NCI-H524 treated with DMSO at 0.1 percent for 48 hours (cell line): ENCODE measurements at places on chromosomes 3 and 15.

DNA sequence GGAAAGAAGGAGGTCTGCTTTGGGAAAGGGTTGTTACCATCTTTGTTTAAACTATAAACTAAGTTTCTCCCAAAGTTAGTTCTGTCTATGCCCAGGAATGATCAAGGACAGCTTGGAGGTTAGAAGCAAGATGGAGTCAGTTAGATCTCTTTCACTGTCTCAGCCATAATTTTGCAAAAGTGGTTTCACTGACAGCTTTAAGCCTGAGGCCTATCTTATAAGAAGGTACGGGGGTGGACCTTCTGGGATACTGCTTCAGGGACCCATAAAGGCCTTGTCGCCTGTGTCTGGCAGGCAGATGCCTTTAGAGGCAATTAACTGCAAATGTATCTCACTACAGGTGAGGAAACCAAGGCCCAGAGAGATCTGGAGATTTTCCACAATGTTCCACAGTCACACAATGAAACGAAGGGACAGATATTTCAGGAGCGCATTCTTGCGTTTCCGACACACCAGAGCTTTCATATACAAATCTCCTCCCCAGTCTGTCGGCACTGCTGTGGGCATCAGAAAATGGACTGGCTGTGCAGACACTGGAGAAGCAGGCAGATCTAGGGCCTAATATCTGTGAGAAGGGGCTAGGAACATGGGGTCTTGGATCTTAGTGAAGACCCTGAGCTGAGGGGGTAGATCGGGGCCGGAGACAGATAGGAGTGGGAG, 169.5 kb upstream of the SMAD3 start:
- DNase-seq, result no peak

DNA sequence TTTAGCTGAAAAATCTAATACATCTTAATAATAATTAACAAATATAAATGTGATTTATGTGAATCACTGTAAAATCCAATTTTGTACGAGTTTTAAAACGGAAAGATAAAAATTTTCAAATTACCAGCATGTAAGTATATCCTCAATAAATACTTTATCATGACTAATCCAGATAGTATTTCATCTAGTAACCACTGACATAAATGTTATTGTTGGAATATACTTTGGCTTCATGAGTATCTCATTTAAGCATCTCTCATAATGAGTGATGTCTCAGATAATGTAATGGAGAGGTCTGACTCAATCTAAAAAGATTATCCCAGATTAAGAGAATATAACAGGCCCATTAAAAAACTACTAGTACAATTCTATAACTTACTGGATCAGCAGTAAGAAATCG, 216.3 kb downstream of the STAG1 start:
- no peak for DNase-seq

DNA sequence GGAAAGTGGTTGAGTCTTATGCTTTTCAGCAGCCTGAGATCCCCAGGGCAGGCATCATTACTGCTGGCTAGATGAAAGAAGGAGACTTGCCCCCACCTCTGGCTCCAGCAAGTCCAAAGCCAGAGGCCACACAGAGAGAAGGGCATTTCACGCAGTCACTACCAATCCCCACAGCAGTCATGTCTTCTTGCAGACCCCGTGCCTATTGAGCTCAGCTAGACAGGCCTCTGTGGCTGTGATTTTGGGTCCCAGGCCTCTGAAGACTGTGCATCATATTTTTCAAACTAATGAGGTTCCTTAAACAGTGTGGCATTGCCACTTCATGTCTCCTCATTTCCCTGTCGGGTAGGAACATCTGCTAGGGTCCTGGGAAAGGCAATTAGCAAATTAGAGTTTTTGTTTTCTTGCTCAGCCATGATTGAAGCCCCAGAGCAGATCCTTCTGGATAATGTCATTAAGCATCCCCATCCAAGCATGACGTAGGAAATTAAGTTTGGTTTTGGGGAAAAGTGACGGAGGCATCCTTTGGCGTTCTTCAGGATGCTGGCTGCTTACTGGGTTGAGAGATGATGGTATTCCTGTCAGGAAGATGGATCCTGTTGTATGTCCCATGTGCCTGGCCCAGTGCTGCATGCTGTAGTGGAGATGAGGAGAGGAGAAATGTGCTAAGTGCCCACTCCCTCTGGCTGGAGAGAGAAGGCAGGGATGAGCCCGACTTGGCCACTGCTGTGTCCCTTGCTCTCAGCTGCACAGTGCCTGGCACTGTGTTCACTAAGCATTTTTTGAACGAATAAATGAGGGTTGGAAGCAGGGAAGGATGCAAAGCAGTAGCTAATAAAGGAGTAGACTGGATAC, 7.0 kb downstream of the SPSB4 start:
- no peak for DNase-seq

DNA sequence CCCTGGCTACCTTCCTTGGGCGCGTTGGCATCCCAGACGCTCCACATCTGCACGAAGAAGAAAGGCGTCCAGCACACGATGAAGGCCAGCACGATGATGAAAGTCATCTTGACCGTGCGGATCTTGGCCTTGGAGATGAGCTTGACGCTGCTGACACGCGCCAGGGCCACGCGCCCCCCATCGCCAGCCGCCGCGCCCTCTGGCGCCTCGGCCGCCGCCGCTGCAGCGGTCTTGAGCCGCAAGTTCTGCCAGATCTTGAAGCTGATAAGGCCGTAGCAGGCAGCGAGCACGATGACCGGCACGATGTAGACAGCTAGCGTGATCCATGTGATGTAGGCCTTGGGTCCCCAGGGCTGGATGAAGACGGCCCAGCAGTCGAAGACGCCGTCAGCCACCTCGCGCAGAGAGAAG, 2.2 kb downstream of the OXTR start:
- DNase-seq, result no peak

GRCh38 chr3:41117398-41117870, 81.9 kb upstream of the CTNNB1 start:
- DNase-seq, result no peak

DNA sequence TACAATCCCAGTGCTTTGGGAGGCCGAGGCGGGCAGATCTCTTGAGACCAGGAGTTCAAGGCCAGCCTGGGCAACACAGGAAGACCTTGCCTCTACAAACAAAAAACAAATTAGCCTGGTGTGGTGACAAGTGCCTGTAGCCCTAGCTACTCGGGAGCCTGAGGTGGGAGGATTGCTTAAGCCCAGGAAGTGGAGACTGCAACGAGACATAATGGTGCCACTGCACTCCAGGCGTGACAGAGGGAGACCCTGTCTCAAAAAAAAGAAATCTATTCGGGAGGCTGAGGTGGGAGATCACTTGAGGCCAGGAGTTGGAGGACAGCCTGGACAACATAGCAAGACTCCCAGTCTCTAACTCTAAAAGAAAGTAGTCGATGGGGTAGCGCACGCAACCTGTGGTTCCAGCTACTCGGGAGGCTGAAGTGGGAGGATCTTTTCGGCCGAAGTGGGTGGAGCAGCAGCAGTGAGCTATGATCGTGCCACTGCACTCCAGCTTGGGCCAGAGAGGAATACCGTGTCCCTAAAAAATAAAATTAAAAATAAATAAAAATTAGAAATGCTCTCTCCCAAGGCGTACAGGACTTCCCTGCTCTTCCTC, 775 bp downstream of the C3orf33 start:
- no peak for DNase-seq

- no peak for DNase-seq
Measured at GRCh38 chr3:155741101-155741500, 3.8 kb downstream of the PLCH1 start.

- DNase-seq, result no peak
Measured at GRCh38 chr3:73107215-73107614, 45.8 kb downstream of the EBLN2 start.

DNA sequence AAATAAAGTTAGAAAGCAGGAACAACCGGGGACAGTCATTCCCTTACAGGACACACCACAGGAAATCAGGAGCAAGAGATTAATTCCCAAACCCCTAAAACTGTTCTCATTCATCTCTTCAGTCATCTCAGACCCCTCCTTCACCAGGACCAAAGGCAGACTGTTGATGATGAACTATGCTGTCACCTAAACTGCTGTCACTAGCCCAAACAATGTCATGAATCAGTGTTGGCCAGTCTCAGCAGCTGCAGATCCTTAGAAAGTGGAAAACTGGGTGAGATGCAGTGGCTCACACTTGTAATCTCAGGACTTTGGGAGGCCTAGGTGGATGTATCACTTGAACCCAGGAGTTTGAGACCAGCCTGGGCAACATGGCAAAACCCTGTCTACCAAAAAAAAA, 909.6 kb downstream of the ROBO1 start:
- DNase-seq, result no peak

DNA sequence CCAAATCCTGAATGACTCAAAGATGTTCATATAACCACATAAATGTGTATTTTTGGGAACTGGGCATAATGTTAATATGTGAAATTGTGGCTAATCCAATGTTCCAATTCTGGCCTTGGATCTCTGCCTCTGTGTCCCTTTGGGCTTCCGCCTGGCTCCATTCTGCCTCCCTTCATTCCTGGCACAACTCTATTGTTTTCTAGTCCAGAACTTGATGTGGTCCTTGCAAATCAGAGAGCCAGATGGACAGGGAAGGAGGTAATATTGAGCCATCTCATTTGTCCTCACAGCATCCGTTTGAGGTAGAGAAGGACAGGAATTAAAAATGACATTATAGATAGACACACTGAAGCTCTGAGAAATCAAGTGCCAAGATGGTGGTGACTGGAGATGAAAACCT, 355.7 kb upstream of the TBL1XR1 start:
- no peak for DNase-seq

DNA sequence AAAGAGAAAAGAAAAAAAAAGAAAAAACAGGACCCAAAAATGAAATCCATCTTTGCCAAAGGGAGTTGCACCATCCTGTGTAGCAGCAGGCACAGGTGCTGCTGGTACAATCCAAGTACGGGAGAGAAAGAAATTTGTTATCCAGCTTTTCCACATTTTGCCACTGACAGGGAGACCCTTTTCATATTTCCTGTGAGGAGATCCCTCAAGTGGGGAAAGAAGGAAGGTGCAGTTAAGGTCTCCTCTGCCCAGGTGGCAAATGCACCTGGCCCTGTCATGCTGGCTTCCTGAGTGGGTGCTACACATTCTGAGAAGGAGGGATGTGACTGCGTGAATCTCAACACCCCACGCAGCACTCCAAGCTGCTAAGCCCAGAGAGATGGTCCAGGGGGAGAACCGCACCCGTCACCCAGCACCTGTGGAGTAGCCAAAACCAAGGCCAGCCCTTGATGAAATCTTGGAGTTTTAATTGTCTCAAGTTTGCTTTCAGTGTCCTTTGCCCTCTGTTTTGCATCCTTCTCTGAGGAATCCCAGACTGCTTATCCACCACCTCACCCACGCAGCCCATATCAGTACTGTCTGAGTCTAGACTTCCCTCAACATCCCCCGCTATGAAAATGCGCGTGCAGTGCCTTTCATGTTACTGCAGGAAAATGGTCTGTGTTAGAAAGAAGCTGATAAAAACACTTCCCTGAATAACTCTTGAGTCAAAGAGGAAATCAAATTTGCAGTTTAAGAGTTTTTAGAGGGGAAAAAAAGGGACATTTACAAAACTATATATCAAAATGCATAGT, 141.9 kb upstream of the THBS1 start:
- DNase-seq, result no peak

GRCh38 chr3:35241236-35241635, 398.1 kb upstream of the ARPP21 start:
- no peak for DNase-seq

DNA sequence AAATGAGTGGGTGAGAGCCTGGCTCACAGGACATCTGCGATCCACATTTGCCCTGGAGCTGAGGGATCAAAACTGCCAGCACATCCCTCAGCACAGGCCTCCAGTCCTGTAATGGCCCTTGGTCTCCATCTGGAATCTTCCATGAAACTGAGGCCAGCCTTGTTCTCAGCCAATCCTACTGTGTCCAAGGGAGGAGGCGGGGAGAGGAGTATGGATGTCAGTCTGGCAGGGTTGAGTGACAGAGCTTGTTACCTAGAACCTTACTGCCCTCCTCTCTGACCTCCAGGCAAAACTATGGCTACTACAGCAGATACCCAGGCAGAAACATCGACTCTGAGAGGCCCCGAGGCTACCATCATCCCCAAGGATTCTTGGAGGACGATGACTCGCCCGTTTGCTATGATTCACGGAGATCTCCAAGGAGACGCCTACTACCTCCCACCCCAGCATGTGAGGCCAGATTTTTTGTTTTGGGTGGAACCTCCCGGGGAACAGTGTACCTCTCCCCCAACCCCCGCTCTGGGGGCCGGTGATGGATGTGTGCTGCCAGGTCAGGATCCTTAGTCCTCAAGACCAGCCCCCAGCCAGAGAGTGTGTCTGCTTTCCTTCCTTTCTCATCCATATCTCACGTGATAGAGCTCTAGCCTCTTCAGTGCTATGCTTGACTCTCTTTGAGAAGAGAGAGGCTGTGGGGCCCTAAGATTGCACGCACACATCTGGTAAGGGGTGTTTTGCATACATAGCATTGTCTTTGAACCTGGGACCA, 41.3 kb downstream of the CHDH start:
- DNase-seq, result no peak

- no peak for DNase-seq
Measured at GRCh38 chr15:40352281-40352901, 1.6 kb downstream of the PHGR1 start.

- DNase-seq, result peak; percentile 48
Measured at GRCh38 chr3:64129581-64129980, 95.7 kb downstream of the PRICKLE2 start.

DNA sequence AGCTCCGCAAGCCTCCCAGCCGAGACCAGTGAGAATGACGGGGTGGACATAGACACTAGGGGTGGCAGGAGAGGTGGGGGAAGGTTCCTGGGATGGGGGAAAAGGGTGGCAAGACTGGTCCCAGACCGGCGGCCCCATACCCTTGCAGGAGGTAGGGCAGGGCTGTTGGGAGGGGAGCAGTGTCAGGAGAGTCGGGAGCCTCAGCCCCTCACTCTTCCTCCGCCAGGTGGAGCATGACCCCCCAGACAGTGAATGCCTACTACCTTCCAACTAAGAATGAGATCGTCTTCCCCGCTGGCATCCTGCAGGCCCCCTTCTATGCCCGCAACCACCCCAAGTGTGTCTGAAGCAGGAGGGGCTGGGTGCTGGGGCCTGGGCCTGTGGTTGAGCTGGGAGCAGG, 8.7 kb upstream of the PSMD2 start:
- DNase-seq, result no peak

GRCh38 chr3:115232167-115232566, 85.1 kb upstream of the ZBTB20 start:
- no peak for DNase-seq

GRCh38 chr3:70069557-70069956, 70.0 kb downstream of the SAMMSON start:
- DNase-seq, result no peak

DNA sequence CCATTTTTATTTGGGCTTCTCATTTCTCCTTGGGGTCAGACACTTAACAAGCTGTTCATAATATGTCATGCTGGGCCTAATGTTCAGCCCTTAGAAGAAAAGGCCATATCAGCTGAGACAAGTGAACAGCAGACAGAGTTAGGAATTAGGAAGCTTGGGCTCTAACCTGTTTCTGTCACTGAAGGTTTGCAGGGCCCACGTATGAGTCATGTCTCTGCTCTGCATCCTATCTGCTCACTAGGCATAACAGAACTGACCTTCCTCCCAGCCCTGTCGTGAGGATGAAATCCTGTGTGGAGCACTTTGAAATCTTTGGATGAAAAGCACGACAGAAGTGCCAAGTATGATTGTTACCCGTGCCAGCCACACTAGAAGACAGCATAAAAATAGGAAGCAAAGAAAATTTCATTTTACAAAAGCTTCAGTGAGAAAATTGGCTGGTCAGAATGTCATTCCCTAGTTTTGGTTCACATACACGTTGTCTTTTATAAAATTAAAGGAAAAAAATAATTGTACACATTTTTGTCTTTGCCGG, 26.5 kb upstream of the CD47 start:
- DNase-seq, result no peak

GRCh38 chr3:148924562-148924961, 59.5 kb downstream of the CPA3 start:
- DNase-seq, result no peak
